ENCODE measurements at places on chromosomes 11 and 22.

DNA sequence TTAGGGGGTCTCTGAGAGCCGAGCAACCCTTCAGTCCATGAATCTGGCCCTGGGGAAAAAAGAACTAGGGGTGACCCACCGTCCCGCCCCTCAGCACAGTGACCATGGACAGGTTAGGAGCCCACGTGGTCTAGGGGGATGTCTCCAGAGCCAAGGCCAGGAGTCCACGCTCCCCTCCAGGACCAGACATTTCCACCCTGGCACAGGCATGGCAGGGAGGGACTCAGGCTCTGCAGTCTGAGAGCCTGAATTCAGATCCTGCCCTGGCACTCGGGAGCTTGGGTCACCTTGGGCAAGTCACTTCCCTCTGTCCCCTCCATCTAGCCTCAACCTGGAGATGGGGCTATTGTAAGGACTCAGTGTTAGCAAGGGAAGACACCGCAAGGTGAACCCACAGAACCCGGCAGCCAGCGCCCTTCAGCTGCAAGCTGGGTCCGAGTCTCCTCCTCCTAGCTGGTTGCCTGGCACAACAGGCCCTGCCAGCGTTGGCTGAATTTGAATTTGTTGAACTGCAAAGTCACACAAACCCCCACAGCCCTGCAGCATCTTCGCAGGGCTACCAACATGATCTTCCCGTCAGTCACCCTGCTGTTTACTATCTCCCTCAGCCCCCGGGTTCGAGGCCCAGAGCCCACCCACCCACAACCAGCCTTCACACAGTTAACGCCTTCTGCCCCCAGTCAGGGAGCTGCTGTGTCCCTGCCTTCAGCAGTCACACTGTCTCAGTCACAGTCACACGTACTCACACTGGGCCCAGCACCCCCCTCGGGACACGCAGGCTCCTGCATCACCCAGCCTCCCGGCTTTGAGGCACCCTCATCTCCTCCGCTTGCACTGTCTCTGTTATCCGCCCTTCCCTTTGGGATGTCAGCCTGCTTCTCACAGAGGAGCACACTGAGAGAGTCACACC, 603 bp upstream of the PDGFB start:
- no peak for DNase-seq

DNA sequence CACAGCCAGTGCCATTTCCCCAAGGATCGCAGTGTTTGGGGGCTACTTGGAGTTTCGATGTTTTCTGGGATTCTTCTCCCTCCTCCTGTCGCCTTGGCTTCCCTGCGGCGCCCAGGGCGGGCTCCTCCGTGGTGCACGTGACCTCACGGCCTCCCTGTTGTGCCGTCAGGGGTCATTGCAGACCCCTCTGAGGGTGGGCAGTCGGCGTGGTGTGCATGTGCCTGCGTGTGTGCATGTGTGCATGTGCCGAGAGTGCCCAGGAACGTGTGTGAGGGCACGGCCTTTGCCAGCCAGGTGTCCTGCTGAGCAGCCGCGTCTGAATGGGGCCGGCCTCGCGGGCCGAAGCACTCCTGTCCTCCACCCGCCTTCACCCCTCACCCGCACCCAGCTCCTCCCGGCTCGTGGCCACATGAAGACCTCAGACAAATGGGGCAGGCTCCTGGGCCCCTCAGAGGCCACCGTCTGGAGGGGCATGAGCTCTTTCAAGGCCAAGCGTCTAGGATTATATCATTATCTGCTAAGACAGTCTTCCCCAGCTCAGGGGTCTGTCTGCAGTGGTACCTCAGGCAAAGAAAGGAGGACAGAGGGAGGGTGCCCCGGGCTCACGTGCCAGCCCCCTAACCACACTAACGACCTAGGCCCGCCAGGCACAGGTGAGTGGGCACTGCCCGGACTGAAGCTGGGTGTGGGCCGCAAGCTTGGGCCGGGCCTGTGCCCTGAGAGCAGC, 9.4 kb upstream of the MRPL23 start:
- DNase-seq: no peak

DNA sequence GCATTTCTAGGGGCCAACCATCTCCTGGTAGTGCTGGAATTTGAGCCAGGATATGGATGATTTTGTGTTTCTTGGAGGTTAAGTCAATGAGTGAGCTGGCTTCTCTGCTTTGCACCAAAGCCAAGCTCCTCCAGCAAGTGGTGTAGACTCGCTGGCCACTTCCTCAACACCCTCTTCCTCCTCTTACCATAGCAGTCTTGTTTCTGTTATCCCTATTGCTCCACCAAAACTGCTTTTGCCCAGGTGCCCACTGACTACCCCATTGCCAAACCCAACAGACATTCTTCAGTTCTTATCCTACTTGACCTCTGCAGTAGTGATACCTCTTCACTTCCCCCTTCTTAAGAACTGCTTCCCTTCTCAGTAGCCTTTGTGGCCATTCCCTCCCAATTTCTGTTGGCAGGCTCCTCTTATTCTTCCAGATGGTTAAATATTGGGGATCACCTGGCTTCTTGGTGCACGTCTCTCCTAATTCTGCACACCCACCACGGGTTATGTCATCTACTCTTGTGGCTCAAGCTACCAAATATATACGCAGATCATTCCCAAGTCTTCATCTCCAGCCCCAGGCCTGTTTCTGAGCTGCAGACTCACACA, 7.0 kb upstream of the PRG2 start:
- no peak for DNase-seq

DNA sequence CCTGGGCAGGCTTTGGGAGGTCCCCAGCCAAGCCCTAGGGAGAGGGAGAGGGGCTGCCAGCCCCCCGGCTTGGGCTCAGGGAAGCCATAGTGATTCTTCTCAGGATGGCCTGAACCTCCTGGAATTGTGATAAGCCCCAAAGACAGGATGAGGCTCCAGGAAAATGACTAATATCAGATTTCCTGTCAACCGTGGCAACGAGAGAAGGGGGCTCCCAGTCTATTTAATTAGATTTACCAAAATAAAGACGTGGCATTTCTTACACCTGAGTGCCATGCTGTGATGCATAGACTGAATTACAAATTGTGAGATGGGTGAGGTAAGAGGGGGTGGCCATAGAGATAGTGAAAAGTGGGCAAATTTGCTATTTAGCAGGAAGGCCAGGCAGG, 20.4 kb downstream of the SERPINH1 start:
- no peak for DNase-seq

DNA sequence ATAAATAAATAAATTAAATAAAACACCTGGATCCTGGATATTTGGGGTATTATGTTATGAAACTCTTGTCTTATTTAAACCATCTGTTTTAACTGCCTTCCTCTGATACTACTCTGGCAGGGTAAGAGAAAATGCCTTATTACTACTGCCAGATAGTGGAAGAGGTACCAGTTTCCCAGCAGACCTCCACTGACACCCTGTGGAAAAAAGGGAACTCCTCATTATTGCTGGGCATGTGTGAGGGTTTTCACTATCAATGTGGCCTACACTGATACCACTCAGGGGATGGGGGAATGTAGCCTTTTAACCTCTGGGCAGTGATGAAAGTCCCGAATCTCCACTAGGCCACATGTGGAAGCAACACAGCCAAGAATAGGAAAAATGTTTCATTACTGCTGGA, 121.0 kb downstream of the LUZP2 start:
- no peak for DNase-seq

DNA sequence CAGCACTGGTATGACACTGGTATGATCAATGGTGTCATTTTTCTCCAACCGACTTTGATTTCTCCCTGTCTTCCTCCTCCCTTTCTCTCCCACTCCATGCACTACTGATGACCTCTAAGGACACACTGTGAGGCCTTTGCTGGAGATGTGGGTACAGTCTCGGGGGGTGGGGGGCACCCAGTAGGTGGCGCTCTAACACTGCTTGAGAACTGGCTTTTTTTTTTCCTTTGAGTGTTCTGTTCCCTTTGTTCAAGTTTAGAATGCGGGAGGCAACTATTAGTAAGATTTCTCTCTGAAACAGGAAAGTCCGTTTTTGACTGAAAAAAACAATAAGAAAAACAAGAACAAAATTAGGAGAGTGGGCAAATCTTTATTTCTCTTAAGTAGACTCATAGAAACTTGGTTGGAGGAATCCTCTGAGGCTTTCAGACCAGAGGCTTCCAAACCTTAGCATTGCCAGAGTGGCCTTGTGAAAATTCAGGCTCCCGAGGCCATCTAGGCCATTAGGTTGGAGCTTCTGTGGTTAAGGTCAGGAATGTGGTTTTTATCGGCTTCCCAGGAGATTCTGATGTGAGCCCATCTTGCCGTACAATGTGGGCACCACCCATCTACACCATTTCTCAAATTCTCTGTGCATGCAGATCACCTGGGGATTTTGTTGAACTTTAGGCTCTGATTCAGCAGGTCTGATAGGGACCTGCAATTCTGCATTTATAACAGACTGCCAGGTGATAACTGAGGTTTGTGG, 43.2 kb downstream of the PANX1 start:
- DNase-seq: peak; percentile 12

GRCh38 chr11:120316880-120317688, 8.0 kb upstream of the TLCD5 start:
- DNase-seq: no peak

- no peak for DNase-seq
Observed at GRCh38 chr11:35030716-35031213, 108.2 kb upstream of the CD44 start.

- no peak for DNase-seq
Observed at GRCh38 chr11:80097146-80097545, 656.3 kb upstream of the TENM4 start.

GRCh38 chr11:119169282-119169719, 776 bp downstream of the NLRX1 start:
- no peak for DNase-seq

GRCh38 chr22:40412441-40412840, 42.0 kb downstream of the SGSM3 start:
- DNase-seq: no peak

GRCh38 chr11:100778166-100778785, 91.2 kb downstream of the ARHGAP42 start:
- no peak for DNase-seq

All from NK-92 treated with Interleukin-12 subunit alpha and Interleukin-12 subunit beta, amount 100 ng/mL, for 24 hours (cell line).